ENCODE measurements at places on chromosomes 12 and 14.

DNA sequence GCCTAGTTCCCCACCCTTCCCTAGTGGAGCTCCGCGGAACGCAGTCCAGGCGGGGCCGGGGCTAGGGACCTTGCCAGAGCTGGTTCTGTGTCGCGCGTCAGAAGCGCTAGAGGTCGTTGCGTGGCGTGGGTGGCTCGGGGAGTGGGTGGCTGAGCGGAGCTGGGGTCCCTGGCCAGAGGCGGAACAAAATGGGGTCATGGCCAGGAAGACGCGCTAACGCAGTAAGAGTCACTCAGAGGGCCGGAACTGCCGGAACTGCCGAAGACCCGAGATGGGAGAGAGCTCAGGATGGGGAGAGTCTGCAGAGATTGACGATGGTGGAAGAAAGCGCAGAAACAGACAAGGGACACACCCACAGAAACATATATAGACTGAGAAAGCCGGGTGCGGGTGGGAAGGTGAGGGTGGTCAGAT is 4.8 kb downstream of the DGKA start:
- DNase-seq = no peak

DNA sequence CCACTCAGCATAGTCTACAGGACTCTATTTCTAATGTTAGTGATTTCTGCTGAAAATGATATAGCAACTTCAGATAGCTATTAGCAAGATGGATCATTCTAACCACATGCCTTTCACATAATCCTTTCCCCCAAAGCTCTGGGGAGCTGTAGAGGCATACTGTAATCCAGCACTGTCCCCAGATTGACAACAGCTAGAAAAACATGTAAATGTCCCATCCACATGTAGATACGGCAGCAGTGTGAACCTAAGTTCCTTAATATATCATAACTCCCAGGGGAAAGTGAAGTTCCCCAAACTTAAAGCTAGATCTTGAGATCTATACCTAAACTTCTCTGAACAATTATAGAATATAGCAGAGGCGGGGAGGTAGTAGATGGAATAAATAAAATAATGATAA is 14.0 kb downstream of the ZNF664 start:
- no peak for DNase-seq

- no peak for DNase-seq
These were observed 28.1 kb upstream of the WNK1 start for GRCh38 chr12:724194-724855.

GRCh38 chr12:109382031-109382430 is 34.3 kb downstream of the MYO1H start:
- no peak for DNase-seq

- no peak for DNase-seq
These were observed 24.7 kb upstream of the BEGAIN start for GRCh38 chr14:100611811-100612480.

Data from NCI-H510A treated with DMSO at 0.1 percent for 48 hours (cell line).